Iris pigment epithelial cell (primary cell): ENCODE measurements at places on chromosomes 12 and 14.

GRCh38 chr12:28144532-28144931 is 45.7 kb upstream of the CCDC91 start:
- no peak for DNase-seq

DNA sequence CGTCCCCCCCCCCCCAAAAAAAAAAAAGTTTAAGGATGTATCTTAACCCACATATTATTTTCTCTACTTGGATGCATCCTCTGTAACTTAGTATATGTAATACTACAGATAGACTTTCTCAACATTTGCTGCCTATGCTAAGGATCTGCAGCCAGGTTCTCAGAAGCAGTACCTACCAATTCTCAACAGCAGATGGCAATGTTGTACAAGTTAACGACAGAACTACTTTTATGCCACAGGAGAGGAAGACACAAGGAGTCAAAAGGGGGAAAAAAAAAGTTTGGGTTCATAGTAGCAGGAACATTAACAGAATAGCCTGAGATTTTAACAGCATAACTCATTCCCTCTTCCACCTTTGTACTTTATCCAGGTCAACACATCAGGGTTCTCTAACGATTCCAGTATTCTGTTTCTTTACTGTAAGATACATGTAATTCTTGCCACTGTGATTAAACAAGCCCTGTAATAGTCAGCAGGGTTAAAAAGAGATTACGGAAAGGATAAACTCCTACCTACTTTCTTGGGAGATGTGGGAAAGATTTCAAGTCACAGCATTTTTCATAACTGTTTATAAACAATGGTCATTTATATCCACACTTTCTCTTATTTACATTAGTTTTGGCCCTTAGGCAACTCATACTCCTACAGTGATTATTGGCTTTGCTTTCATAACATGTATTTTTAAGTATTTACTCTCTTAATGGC is 5.7 kb upstream of the NEK9 start:
- peak; percentile 67 for DNase-seq

DNA sequence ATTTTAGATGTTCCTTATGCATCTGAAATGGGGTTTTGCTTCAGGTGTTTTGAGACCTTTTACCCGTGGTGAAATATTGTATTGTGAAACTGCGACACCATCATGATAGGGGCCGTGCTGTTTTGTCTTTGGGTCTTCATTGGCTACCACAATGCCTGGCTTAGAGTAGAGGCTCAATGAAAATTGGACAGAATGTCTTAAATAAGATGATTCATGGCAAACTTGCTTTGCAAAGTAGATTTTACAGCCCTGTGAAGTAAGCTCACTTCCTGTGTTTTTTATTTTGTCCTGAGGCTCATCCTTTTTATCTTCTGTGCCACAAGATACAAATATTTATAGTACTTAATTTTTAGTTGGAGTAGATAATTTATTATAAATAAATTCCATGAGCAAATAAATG is 111.3 kb upstream of the FRMD6 start:
- DNase-seq: peak; percentile 77

- DNase-seq: peak; percentile 11
Measured at GRCh38 chr12:79933532-79934264, 1.2 kb downstream of the PPP1R12A start.

DNA sequence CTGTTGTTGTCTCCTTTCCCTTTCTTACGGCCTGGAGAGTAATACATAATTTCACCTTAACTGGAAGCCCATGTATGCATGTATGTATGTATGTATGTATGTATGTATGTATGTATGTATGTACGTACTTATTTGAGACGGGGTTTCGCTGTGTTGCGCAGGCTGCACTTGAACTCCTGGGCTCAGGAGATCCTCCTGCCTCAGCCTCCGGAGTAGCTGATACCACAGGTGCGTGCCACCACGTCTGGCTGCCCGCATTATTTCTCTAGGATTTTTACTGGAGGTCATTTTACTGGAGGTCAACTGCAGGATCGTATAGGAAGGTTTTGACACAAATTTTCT is 644 bp upstream of the OS9 start:
- DNase-seq: no peak

GRCh38 chr12:11697131-11697530 is 47.7 kb downstream of the ETV6 start:
- DNase-seq: no peak

DNA sequence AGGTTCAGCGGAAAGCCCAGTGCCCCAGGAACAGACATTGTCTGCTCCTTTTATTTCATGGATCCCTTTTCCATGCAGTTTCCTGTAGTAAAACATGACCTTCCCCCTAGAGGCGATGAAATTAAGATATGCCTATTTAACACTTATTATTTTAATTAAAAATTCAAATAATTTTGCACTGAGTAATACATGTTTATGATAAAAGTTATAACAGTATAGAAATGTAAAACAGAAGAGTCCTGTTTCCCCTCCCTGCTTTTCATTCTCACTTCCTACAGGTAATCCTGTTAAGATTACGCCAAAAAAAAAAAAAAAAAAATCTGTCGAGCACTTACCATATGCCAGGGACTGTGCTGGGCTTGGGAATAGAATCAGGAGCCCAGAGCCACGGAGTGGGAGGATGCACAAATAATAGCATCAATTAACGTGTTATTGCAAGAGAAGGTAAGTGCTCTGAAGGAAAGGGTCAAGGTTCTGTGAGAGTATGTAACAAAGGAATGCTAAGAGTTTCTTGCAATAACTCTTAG is 830 bp upstream of the LPCAT3 start:
- DNase-seq: no peak

GRCh38 chr12:57746025-57746424 is 1.2 kb downstream of the TSPAN31 start:
- no peak for DNase-seq
